ENCODE measurements at places on chromosomes 4 and X. TPM values are rescaled to one million over a fixed set of nuclear protein-coding genes. Genes with fewer than 3 reads are reported as not detected.

IBSP gene
- total RNA-seq = not detected

NEK1 gene
- total RNA-seq = 7.6 TPM

COL4A5 gene
- total RNA-seq = 14.4 TPM

DMD gene
- 3.5 TPM for total RNA-seq

SAGE1 gene
- not detected for total RNA-seq

ETNPPL gene
- not detected for total RNA-seq

AMOT gene
- total RNA-seq = 1.5 TPM

DNA sequence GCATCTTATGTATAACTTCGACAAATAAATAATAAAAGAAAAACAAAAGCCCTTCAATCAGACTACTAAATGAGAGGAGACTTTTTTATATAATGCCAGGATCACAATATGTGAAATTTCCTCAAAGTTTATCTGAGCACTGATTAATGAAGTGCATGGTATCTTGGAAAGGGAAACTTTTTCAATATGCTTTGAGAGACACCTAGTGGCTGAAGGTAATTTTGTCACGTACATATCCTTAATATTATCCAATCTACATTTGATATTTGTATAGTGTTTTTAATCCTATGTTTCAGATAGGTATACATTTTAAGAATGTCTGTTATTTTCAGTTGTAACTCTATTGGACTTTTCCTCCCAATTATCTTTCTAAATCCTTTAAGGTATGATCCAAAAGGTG lies 146.8 kb downstream of the KLHL4 start:
- DNase-seq = peak; percentile 9

DNA sequence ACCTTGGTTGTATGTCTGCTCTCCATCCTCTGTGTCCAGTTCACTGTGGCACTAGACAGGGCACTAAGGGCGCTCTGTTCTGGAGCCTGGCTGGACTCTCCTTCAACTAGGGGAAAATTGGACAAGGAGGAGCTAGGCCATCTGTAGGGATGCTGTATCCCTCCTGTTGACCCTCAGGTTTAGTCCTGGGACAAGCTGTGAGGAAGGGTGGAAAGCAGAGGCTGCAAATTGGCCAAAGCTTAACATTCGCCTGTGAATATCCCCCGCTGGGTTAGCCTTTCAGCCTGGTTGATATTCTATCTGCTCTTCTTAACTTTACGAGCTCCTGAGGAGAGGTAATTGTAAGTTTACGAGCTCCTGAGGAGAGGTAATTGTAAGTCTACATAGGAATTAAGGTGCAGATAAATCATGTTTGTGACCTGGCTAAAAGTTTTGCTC lies 64.4 kb upstream of the ENPEP start:
- DNase-seq = no peak

- DNase-seq = no peak
These were observed 26.0 kb downstream of the ZNF81 start for GRCh38 chrX:47862680-47863079.

DNA sequence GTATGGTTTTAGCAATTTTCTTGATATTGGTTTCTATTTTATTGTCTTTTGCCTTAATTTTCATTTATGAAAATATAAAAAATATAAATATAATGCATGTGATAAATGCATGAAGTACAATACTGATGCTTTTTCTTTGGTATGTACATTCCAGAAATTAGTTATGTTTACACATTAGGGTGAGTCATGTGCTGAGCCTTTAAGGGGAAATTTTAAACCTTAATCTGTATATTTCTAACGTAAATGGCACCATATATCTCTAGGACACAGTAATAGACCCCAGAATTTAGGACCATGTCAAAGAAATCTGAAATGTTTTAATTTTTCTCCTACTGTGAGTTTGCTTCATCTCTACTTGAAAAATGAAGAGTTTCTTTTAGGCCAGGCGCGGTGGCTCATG lies 117.8 kb upstream of the SPRY1 start:
- peak; percentile 3 for DNase-seq

GRCh38 chr4:3302173-3302785 lies 9.5 kb downstream of the RGS12 start:
- no peak for DNase-seq

GRCh38 chrX:53347948-53348347 lies 66.6 kb upstream of the IQSEC2 start:
- DNase-seq = no peak

DNA sequence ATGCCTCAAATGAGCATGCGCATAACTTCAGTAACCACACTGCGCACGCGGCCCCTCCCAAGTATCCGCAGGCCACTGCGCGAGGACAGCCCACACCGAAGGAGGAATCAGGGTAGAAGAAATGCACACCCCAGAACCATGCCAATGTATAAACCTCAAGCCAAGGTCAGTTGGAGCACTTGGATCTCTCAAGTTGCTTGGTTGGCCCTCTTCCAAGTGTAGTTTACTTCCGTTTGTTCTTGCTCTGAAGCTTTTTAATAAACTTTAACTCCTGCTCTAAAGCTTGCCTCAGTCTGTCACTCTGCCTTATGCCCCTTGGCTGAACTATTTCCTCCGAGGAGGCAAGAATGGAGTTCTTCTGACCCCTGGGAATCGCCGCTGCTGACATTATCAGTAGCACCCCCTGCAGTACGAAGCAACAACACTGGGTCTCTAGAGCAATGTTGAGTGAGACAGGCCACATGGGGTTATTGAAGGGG lies 22.0 kb upstream of the SPINK2 start:
- peak; percentile 12 for DNase-seq

DNA sequence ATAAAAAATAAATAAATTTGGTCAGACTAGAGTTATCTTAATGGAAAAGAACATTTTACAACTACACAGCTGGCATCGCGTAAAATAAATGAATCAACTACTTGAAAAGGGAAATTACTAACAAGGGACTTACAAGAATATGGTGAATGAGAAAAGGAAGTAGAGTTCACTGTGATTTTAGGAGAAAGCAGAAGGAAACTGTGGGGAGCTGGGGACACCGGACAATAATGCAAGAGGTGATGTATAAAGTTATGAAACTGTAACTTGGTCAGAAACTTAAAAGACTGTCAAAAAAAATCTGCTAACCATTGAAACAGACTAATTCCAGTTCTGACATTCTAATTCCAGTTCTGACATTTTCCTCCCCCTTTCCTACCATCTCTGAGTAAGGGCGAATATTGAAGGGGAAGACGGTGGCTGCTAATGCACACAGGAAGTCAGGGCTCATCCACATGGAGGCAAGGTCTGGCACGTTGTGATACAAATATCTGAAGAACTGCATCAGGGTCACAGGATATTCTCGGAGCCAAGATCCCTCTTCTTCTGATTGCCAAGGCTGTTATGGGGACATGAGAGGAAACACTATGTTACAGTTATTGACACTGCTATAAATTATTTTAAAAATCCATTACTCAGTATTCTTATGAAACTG lies 170.5 kb downstream of the CDS1 start:
- DNase-seq = no peak

All from GM23248 (cell line).